ENCODE measurements at places on chromosomes 6 and 20. TPM values are rescaled to one million over a fixed set of nuclear protein-coding genes. Genes with fewer than 3 reads are reported as not detected.

DNA sequence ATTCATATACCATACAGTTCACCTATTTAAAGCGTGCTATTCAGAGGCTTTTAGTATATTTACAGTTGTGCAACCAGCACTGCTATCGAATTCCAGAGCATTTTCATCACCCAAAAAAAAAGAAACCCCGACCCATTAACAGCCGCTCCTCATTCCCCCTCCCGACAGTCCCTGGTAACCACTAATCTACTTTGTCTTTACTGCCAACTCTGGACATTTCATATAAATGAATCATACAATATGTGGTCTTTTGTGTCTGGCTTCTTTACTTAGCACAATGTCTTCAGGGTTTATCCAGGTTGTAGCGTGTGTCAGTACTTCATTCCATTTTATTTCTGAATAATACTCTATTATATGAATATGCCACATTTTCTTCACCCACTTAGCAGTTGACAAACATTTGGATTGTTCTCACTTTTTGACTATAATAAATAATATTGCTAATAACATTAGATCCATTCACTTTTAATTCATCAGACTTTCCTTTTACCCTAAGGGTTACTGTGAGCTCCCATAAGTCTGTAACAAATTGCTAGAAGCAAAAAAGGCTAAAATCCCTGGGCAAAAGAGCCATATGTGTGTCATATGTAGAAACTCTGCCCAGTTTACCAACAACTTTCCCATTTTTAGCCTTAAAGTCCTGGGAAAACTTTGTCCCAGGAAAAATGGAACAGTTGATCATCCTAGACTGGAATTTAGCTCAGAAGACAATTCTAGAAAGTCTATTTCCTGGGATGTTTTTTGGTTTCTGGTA is 23.2 kb upstream of the ROS1 start:
- DNase-seq: peak; percentile 94

GRCh38 chr20:13139459-13140150 is 81.5 kb upstream of the ISM1 start:
- DNase-seq: peak; percentile 2

DNA sequence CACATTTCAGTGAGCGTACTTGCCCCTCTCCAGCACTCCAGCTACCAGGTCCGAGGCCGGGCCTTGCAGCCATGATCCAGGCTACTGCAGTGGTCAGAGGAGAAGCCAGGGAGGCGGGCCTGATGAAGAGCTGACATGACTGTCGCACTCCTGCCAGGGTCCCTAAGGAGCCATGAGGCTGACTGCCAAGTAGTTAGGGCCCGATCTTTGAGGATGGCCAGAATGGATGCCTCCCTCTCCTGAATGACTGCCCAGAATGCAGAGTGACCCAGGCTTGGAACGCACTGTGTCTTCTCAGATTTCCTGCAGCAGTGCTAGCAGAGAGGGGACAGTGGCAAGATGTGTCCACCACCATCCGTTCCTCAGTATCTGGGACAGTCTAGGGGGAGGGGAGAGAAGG is 24.7 kb upstream of the LRFN2 start:
- DNase-seq: no peak

DNA sequence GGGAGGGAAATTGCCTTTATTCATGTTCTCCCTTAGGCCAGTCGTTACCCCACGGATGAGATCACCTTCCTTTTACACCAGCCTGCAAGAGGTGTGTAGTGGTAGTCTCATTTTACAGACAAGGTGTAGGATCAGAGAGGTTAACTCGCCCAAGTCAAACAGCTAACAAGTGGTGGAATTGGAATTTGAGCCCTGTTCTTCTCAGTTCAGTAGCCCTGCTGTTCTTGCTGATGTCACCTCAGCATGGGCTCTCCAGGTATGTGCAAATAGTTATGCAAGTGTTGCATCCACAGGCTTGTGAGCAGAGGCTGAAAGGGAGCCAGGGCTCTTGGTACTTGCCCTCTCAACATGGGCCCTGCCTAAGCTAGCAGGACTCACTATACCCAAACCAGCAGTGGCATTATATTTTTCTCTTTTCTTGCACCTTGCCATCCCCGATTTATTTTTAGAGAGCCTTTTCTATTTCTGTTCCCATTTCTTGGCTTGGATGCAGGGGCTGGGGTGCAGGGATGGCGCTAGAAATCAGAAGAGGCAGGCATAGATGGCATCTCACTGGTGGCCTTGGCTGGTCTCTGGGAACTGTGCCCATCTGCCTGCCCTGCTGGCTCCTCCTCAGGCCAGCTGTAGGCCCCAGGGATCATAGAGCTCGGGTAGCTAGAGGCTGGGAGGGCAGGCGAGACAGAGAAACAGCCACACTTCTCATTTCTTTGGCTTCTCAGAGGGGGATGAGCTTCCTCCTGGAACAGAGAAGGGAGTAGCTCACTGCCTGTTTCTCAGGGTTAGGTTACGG is 18.2 kb downstream of the PPARD start:
- peak; percentile 76 for DNase-seq

Gene MOG
- not detected for total RNA-seq

Gene TPMT
- 35.7 TPM for total RNA-seq

Gene CTAGE9
- total RNA-seq: not detected

DNA sequence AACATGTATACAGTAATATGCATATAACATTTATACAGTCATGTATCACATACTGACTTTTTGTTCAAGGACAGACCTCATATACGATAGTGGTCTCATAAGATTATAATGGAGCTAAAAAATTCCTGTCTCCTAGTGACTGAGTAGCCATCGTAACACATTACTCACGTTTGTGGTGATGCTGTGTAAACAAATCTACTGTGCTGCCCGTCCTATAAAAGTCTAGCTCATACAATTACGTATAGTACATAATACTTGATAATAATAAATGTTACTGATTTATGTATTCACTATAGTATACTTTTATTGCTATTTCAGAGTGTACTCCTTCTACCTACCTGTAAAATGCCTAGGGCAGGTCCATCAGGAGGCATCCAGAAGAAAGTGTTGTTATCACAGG is 17.4 kb downstream of the SERAC1 start:
- DNase-seq: peak; percentile 91

Gene PHACTR3
- 32.0 TPM for total RNA-seq

GRCh38 chr6:147677647-147678046 is 169.2 kb downstream of the SAMD5 start:
- no peak for DNase-seq

DNA sequence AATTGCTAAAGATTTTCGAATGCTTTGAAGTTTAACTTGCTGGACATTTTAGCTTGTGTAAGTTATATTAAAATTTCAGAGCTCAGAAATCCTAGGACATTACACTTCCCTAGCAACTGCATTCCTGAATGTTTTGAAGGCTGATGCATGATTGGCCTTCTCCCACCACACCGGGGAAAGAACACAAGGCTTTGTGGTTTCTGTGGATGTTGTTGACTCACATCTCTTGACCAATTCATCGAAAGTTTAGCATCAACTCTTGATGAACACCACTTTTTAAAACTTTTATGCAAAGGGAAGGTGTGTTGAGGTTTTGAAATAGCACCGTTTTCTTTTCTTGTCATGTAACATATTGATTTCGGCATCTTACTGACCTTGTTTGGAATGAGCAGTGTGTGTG is 81.1 kb downstream of the RIMS1 start:
- peak; percentile 42 for DNase-seq

DNA sequence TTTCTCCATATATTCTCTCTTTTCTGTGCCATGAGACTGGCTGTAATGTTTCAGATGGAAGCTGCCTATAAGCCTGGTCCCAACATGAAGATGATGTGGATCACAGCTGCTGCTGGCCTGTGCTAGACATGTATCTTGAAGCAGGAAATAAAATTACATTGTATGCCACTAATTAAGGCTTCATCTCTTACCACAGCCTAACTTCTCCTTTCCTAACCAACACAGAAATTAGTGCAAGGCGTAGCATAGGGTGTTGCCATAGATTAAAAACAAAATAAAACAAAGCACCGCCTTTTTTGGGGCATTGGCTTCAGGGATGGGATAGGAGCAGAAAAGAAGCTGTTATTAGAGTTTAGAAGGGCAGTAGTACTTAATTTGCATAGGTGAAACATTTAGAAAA is 4.7 kb upstream of the SLC17A4 start:
- no peak for DNase-seq

Gene RHAG
- not detected for total RNA-seq

DNA sequence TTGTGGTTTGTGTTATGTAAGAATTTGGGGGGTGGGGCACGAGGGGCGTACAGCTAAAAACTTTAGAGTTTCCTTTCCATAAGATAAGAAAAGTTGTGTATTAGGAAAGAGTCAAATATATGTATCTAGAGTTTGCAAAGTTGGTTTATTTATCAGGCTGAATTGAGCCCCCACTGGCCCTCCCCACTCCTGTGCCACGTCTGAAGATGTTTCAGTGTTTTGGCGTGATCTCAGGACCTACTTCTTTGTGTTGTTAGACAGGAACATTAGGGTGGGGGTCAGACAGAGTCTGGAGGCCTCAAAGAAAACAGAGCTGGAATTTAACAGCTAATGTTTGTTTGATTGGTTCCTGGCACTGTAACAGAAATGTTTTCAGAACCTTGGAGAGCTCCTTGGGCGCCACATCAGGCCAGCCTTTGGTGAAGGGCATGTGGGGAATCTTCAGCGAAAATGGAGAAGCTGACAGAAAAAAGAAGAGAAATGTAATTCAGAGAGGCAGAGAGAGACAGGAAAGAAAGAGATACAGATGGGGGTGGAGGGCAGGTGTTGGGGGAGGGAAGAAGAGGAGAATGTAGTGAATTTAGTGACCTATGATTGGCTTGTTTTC is 674 bp downstream of the NRSN1 start:
- DNase-seq: peak; percentile 46

GRCh38 chr6:113842165-113842564 is 15.0 kb upstream of the MARCKS start:
- DNase-seq: no peak

Gene MMP24
- total RNA-seq: not detected

- peak; percentile 39 for DNase-seq
These were observed 64.8 kb upstream of the NAA20 start for GRCh38 chr20:19952392-19952791.
